ENCODE measurements at places on chromosomes 5 and 9. TPM values are rescaled to one million over a fixed set of nuclear protein-coding genes. Genes with fewer than 3 reads are reported as not detected.

- no peak for DNase-seq
Measured at GRCh38 chr5:59346982-59347381, 546.5 kb downstream of the PDE4D start.

DNA sequence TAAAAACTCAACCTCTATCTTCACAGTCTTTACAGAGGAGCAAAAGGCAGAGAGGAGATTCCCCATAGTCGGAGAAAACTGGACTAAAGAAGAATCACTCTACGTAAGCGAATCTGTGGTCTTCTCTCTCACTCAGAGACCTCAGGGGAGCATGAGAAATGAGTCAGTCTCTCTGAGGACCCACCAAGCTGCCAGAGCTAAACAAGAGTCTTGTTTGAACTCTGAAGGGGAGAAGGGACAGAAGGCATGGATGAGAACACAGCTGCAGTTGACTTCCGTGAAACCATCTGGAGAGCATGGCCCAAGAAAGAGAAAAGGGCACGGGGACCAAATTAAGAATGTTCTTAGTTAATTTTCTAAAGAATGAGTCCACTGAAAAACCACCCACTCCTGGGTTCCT, 12.8 kb upstream of the MAN2A1 start:
- DNase-seq: no peak

GRCh38 chr5:78050888-78051287, 243.6 kb downstream of the AP3B1 start:
- no peak for DNase-seq

- no peak for DNase-seq
Measured at GRCh38 chr5:53359916-53360517, 120.4 kb upstream of the FST start.

GRCh38 chr5:180668835-180669596, 19.6 kb upstream of the FLT4 start:
- DNase-seq: no peak

DNA sequence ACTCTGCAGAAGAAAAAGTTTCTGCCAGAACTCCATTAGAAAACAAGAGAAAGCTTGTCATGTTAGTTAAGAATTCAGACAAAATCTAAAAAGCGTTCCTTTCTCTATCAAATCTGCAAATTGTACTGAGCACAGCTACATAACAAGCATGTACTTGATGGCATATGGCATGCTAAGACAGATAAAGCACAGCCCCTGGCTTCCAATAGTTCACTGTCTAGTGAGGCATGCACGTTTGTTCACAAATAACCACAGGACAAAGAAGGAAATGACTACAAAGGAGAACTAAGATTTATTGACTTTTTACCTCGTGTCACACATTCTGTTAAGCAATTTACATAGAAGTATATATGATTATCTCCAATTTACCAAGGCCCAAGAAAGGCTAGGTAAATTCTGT, 518.2 kb upstream of the TLE4 start:
- DNase-seq: no peak

GRCh38 chr5:143648696-143649095, 163.3 kb upstream of the HMHB1 start:
- DNase-seq: no peak

DNA sequence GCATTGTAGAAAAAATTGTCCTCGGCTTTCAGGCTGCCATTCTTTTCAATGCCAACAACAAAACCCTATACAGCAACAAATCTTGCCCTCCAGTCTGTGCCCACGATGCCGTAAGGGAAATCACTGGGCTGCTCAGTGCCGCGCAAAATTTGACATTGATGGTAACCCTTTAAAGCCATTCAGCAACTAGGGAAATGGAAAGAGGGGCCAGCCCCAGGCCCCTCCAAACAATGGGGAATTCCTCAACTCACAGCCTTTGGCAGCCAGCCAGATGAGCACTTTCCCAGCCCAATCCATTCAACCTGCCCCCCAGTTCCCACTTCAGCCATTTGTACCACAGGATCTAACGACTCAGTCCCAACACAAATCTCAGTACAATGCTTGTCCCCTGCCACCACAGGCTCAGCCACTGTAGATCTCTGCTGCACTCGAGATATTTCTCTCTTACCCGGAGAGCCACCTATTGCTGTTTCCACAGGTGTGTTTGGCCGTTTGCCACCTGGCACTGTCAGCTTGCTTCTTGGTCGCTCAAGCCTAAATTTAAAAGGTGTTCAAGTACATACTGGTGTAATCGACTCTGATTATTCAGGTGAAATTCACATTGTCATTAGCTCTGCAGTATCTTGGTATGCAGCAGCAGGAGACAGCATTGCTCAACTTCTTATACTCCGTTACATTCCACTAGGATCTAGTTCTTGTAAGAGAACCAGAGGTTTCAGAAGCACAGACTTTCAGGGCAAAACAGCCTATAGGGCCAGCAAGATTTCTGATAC, 103.3 kb downstream of the SYK start:
- DNase-seq: no peak

DNA sequence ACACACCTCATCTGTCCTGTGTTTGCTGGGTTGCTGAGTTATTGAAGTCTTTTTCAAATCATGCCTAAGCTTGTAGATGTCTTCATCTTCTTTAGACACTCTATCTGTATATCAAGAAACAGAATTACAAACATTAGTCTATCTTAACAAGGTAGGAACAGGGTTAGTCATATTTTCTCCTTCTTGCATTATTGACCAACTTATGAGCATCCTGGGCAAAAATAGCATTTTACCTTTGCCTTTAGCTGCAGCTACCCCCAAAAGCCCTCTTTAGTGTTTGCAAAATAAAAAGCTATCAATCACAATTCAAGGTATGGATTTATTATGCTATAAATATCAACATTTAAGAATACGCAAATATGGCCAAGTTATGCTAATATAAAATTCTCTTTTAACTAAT, 3.4 kb downstream of the PLK2 start:
- no peak for DNase-seq

DNA sequence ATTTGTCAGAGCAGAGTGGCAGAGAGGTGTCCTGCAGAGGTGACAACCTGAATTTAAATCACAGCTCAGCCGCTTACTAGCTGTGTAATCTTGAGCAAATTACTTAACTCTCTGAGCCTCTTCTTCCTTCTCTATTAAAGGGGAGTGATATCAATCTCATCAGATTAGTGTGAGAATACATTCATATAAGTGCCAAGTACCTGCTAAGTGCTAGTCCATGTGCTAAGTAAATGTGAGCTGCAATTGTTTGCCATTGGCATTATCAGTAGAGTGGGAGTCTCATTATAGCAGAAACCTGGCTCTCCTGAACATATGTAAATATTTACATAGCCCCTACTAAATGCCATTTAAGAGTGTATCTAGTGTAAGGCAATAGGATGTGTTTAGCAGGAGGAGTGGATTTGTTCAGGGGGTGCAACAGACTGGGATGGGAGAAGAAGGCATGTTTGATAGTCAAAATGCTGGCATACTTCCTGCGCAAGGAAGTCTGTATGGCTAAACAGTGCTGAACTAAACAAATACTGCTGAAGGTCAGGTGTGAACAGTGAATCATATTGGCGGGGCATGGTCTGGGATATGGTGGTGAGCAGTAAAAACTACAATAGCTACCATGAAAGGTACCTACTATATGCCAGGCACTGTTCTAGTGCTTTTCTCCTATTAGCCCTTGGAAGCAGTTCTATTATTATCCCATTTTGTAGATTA, 74.5 kb downstream of the F2RL2 start:
- DNase-seq: no peak

DNA sequence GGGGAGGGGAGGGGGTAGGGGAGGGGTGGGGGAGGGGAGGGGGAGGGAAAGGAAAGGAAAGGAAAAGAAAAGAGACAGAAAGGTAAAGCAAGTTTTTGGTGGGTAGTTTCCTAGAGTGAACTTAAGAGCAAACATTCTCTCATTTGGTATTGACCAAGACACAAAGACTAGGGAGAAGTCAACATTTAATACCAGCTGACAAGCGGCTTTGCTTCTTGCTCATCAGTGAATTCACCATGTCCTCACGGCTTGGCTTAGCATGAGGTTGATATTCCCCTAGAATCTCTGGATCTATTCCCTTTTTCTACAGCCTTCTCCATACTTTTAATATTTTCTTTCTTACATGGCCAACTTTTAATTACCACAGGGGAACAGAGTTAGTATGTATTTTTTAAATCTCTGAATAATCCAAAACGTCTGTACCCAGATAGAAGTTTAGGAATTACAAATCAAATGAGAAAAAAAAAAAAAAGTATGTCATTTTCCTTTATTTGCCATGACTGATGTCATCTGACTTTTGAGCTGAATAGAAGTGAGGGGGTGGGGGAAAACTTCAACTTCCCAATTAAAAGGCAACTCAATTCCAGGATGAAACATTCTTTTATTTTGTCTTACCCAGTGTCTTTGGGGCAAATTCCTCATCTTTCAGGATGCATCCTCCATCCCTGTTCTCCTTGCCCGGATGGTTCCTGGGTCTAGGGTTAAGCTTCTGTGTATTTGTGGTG, 40.1 kb upstream of the GLIS3 start:
- DNase-seq: no peak

DNA sequence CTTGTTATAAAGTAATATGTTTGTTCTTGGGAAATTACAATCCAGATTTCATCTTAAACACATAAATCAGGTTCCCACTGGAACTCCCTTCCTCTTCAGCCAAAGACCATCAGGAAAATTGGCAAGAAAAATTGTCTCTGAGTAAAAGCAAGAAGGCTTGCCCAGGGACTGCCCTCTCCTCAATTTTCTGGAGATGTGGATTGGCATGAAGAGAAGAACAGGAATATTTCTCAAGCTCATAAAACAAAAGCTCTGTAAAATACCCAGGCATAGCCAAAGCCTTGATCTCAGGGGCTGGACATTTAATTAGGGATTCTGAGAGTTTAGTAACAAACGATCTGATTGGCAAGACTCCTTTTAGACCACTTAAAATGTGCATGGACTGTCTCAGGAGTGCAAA, 223.4 kb downstream of the ZNF608 start:
- no peak for DNase-seq

DNA sequence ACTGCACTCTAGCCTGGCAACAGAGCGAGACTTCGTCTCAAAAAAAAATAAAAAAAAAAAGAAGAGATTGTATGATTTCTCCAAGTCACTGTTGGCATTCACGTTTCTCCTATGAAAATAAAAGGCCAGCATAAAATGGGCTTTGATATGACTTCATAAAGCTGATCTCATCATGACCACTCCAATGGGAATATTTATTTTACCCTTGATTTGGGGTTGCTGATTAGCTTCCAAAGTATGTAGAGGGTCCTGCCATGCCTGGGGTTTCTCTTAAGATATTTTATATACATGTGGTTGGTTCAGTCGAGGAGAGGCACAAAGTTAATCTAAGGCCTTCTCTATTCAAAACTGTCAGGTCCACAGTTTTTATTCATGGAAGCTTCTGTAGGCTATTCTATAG, 247.0 kb upstream of the TNC start:
- DNase-seq: no peak

- DNase-seq: no peak
Measured at GRCh38 chr9:134634176-134634575, 7.4 kb upstream of the COL5A1 start.

DNA sequence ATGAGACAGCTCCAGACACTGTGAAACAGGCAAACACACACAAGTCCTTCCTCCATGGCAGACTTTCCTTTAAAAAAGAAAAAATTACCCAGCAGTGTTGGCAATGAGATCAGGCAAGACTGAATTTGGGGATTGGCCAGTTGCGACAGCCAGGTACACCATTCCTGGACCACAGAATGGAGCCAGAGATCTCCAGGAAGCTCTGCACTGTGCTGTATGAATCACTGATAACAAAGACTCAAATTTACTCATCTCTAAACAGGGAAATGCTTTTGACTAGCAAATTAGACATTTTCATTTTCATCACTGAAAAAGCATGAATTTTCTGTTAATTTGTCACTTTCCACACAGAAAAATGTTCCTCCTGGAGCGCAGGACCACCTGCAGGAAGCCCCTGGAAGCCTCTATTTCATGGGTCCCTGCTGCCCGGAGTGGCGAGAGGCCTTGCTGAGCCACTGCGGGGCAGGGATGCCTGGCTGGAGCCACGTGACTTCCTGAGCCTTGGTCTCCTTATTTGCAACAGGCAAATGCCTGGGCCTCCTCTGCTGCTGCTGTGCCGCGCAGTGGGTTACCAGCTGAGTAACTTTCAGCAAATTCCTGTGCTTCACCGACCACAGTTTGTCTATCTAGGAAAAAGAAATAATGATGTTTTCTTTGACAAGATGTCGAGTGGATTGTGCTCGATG, 185.9 kb upstream of the ZNF618 start:
- no peak for DNase-seq

DNA sequence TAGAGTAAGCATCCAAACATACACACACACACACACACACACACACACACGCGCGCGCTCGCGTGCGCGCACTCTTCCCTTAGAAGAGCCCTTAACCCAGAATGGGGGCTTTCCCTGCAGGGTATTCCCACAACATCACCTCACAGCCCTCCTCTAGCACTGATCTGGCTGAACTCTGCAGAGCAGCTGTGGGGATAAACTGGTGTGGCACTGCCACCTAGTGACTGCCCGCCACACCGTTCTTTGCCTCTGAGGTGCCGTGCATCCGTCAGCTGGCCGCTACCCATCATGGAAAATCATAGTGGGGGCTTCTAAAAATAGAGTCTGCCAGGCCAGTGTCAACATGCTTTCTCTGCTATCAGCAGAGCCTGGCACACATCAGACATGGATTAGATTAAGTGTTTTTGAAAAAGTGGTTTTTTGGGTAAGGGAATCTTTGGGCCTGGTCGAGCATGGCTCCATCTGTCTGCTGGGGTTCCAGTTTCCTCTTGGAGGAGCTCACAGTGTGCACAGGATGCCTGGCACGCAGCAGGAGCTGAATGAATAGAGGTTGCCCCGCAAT, 88.1 kb downstream of the KCNN2 start:
- DNase-seq: peak; percentile 57

DNA sequence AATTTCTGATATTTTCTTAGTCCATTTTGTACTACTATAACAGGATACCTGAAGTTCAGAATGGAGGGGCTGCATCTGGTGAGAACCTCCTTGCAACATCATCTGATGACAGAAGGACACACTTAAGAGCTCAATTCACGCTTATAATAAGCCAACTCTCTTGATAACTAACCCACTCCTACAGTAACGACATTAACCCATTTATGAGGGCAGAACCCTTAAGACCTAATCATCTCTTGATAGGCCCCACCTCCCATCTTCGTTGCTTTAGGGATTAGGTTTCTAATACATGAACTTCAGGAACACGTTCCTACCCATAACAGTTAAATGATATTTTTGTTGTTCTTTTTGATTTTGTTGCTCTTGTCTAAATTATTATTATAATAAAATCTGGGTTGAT, 69.4 kb downstream of the TNPO1 start:
- DNase-seq: no peak

GRCh38 chr9:128550226-128550625, 2.2 kb upstream of the SPTAN1 start:
- DNase-seq: no peak

GRCh38 chr5:39143151-39143860, 69.1 kb upstream of the RICTOR start:
- no peak for DNase-seq

Gene OSMR
- not detected for total RNA-seq

Gene IRX1
- not detected for total RNA-seq

Gene ADAMTS6
- 2.8 TPM for total RNA-seq

Gene C9orf153
- total RNA-seq: not detected

Gene INSL6
- total RNA-seq: not detected

Measured in activated CD8-positive, alpha-beta memory T cell treated with anti-CD3 and anti-CD28 coated beads, Interleukin-2, amount 10 ng/mL, durations not matched to agents 7 days and 5 days (primary cell).